Right kidney (tissue), 9 donors: ENCODE measurements at places on chromosomes 7 and 10.

DNA sequence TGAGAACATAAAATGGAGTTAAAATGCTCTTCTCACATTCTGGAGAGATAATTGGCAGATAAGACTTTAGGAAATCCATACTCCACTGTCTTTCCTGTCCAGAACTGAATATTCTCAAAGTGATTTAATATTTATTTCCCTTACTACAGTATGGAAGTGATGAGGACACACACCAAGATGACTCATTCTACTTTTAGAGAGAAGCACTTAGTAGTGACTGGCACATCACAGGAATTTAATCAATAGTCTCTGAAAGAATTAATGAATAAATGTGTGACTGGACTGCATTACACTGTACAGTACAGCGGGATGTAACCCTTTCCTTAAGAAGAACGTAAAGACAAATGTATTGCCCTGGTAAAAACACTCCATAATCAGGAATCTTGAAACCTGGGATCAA, 116.7 kb downstream of the SEMA3E start:
- DNase-seq: no peak

- no peak for DNase-seq
Observed at GRCh38 chr10:110437761-110438341, 59.9 kb upstream of the DUSP5 start.

DNA sequence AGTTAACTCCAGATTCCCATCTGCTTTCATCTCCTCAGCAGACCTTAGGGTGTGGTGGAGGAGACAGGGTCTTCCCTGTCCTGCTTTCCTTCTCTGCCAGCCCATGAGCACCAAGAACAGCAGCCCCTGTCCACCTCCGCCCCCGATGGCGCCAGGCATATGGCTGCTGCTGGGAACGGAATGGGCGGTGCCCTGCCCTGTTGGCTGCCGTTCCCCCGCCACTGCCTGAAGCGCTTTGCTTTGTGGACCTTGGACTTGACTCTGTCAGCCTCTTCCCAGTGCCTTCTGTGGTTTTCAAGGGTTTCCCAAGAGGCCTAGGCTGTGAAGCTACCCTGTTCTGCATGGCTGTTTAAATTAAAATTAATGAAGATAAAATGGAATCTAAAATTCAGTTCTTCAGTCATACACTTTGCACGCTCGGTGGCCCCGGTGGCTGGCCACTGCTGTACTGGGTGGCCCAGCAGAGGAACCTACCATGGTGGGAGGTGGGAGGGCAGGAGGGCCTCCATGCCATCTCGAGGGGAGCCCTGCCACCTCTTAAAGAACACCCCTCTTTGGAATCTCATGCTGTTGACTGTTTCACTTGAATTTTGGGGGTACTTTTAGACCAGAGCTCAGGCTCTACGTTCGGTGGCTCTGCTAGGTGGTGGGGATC, 78.7 kb downstream of the NKX6-2 start:
- DNase-seq: no peak

- DNase-seq: no peak
Observed at GRCh38 chr10:17883621-17884020, 68.1 kb upstream of the SLC39A12 start.

DNA sequence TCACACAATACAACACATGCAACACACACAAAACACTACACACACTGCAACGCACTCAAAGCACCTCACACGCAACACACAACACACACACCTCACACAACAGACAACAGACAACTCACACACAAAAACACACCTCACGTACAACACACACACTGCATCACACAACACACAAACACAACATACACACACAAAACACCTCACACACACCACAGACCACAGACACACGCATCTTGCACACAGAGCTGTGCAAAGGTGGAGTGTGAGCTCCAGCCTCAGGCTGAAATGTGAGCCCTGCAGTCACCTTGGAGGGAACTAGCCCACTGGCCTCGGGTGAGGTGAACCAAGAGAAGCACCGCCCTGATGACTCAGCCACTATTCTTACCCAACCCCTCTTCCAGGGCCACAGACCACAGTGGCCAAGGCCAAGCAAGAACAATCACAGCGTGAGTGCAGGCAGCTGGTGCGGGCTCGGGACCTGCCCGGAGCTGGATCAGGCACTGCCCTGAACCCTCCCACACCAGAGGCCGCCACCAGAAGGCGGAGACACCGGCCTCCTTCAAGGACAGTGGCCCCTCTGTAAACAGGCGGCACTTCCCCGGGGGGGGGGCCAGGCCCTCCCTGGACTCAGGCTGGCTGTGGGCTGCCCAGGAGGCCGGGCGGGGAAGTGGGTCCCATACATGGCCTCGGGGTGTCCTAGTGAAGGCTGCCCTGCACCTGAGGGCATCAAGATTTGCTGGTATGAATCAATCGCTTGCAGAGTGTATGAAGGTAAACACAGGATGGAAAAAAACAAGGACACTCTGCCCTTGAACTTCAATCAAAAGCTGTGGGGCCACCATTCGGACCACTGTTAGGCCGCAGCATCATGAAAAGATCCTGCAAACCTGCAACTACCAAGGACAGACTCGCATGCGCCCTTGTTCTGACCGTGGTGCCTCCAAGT, 106.7 kb downstream of the TNS3 start:
- peak; percentile 61 for DNase-seq

GRCh38 chr10:102347236-102347828, 48.2 kb upstream of the NFKB2 start:
- peak; percentile 28 for DNase-seq

DNA sequence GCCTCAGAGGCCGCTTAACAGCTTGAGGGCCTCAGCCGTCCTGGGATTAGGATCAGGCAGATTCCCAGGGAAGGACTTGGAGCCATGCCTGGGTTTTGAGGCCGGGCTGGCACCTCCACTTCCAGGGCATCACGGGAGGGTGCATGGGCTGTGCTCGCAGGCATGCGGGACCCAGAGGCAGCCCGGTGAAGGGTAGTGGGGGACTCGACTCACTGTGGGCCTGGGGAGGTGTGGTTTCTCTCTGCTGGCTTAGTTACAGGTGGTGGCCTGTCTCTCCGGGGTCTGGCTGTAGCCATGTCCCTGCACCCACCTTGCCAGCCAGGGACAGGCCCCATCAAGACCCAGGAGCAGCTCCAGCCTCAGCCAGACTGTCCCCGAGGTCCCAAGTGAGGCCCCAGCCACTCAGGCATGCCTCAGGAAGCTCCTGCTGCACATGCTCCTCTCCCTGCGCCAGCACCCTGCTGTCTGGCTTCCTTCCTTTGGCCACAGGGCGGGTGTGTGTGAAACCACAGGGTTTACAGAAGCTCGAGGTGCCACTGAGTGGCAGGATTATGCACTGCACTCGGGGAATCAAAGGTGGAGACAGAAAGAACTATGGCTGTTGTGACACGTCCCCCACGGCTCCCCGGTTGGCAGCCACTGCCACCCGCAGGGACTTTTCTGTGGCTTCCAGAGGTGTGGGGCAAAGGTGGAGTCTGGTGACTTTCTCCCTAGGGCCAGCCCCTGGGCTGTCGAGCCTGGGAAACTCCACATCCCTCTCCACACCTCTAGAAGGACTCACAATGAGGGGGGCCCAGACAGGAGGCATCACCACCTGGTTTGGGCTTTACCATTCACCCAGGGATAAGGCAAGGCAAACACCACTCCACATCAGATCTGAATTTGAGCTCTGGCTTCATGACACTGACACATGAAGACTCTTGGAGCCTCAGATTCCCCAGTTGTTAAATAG, 19.7 kb downstream of the GOLGA7B start:
- peak; percentile 36 for DNase-seq

DNA sequence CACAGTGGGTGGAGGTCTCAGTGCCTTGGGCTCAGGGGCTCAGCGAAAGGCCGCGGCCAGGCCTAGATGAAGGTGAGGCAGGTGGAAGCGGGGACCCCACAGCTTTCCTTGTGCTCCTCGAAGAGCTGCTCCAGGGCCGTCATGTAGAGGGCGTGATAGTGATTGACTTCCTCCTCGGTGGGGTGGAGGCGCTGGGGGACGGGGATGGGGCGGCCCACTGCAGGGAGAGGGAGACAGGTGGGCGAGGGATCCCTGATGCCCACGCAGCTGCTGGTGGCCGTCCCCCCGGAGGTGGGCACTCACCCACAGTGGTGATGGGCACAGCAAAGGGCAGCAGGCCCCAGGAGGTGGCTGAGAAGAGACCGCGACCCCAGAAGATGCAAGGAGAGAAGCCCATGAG, 5.0 kb downstream of the MOGAT3 start:
- no peak for DNase-seq

- DNase-seq: no peak
Observed at GRCh38 chr10:86706401-86706841, 38.1 kb downstream of the LDB3 start.
